ENCODE measurements at places on chromosomes 7 and 10.

DNA sequence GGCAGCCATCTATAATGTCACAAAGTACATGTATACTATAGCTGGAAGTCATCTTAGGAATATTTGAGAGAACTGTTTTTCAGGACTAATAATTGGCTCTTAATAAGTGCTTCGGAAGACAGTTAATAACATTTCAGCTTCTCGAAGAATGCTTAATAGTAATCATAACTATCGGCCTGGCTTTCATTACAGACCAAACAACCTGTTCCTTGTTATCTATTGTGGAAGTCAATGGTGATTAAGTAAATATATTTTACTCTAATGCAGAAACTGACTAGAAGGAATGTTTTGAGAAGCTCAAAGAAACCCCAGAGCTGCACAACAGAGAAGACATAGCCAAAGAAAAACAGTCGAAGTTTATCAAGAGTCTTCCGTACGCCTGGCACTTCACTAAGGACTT lies 106.8 kb upstream of the FAM133B start:
- DNase-seq = no peak

DNA sequence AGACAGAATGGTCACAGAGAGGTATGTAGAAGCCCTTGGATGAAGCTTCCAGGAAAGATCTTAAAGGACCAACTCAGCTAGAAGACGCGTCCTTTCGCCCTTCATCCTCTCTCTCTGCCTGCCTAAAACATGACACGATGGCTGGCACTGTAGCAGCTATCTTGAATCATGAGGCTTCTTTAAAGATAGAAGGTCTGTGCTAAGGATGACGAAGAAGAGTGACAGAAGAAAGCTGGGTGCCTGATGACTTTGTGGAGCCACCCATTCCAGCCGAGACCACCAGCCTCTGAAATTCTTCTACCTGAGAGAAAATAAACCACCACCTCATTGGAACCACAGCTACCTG lies 25.5 kb downstream of the WDR86 start:
- no peak for DNase-seq

DNA sequence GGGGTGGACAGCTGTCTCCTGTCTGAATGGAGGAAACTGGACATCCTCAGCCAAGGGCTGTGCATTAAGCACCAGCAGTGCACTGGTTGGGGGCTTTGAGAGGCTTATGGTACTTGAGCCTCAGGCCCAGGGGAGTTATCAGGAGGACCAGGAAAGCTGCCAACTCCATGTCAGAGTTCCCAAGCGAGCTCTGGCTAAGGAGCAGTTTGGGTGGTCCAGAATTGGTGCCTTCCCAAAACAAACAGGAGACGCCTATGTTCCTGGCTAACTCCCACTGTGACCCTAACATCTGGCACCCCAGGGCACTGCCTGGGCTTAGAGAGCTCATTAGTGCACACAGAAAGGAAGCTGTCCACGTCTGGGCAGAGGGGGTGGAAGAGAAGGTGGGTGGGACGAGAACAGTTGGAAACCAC lies 408.6 kb upstream of the NPVF start:
- DNase-seq = no peak

DNA sequence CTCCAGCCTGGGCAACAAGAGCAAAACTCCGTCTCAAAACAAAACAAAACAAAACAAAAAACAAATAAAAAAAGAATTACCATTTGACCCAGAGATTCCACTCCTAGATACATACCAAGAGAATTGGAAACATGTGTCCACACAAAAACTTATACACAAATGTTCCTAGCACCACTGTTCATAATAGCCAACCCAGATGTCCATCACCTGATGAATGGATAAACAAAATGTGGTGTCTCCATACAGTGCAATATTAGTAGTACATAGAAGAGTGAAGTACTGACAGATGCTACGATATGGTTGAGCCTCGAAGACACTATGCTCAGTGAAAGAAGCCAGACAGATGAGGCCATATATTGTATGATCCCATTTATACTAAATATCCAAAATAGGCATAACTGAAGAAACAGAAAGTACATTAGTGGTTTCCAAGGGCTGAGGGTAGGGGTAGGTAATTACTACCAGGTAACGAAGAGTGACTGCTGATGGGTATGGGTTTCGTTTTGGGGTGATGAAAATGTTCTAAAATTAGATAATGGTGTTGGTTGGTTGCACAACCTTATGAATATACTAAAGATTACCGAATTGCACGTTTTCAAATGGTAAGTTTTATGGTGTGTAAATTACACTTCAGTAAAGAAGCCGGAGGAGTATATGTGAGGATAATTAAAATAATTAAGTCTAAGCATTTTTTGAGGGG lies 20.0 kb downstream of the MYO1G start:
- DNase-seq = no peak

- no peak for DNase-seq
These were observed 152.2 kb downstream of the NXPH1 start for GRCh38 chr7:8585591-8585990.

- no peak for DNase-seq
These were observed 285.9 kb upstream of the FZD8 start for GRCh38 chr10:35927990-35928488.

DNA sequence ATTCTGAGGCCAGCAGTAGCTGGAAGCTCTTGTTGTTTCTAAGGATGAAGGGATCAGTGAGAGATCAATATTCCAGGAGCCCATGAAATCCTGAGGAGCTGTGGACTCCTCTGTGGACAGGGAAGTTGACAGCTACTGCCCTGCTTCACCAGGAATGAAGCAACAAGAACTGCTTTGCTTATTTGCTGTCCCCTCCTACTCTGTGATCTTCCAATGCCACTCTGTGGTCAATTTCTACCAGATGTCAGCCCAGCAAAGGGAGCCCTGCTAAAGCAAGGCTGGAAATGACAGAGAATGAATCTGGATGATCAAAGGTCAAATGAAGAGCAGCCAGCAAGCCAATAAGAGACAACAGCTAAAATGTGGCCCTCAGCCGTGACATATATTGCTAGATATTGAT lies 227.5 kb upstream of the CHRM2 start:
- DNase-seq = no peak

DNA sequence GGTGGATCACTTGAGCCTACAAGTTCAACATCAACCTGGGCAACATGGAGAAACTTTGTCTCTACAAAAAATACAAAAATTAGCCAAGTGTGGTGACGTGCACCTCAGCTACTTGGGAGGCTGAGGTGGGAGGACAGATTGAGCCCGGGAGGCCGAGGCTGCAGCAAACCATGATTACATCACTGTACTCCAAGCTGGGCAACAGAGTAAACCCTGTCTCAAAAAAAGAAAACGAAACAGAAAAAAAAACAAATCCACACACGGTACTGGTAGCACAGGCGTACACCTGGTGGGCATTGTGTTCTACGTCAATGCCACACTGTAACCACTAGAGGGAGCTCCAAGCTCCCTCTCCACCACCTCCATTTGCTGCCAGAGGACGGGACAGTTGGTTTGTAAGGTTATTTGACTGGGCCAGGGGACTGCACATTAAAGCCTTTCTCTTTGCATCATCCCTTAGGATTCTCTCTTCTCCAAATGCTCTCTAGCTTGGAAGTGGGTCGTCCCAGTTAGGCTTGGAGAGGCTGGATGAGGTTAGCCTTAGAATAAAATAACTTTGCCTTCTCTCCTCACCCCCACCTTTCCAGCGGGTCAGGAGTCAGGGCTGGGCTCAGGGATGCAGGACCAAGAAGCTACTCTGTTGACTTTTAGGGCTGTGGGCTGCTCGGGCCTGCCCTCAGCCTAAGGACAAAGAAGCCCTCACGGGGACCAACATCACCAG lies 130.8 kb downstream of the SORBS1 start:
- no peak for DNase-seq

GRCh38 chr7:121160150-121161008 lies 168.4 kb upstream of the WNT16 start:
- no peak for DNase-seq

GRCh38 chr10:86251426-86251825 lies 115.2 kb downstream of the GRID1 start:
- no peak for DNase-seq

GRCh38 chr10:22429981-22430421 lies 84.7 kb downstream of the SPAG6 start:
- no peak for DNase-seq
